ACHN (cell line): ENCODE measurements at places on chromosomes 1 and 21.

DNA sequence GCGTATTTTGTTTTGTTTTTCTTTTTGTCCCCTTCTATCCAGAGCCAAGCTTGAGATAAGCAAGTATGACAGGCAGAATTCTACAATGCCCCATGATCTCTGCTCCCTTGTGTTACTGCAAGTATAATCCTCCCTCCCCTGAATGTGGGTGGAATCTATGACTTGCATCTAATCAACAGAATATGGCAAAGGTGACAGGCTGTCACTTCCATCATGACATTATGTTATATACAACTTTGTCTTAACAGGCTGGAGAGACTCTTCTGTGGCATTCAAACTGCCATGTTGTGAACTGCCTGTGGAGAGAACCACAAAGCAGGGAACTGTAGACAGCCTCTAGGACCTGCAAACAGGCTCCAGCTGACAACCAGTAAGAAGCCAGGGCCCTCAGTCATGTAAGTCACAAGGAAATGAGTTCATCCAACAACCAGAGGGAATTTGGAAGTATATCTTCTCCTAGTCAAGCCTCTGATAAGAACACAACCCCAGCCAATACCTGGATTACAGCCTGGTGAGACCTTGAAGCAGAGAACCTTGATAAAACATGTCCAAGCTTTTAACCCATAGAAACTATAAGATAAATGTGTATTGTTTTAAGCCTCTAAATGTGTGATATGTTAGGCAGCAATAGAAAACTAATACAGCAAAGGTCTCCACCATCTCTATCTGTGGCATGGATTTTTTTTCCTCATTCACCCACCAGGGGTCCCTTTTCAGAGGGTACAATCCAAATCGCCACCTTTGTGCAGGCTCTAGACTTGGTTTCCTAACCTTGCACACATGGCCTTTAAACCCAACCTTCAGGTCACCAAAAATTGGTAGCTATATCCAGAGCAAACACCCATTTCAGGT, 5.7 kb upstream of the C1orf162 start:
- DNase-seq, result no peak

GRCh38 chr1:61090546-61091202, 8.3 kb downstream of the NFIA start:
- no peak for DNase-seq

DNA sequence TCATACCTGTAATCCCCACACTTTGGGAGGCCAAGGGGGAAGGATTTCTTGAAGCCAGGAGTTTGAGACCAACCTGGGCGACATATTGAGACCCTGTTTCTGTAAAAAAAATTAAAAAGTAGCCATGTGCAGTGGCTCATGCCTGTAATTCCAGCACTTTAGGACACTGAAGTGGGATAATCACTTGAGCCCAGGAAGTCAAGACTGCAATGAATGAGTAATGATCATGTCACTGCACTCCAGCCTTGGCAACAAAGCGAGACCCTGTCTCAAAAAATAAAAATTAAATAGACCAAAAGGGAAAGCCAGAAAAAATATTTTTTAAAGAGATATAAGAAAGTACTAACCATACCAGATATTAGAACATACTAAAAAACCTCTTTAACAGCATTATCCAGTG, 44.7 kb upstream of the LYPLAL1 start:
- DNase-seq, result no peak

DNA sequence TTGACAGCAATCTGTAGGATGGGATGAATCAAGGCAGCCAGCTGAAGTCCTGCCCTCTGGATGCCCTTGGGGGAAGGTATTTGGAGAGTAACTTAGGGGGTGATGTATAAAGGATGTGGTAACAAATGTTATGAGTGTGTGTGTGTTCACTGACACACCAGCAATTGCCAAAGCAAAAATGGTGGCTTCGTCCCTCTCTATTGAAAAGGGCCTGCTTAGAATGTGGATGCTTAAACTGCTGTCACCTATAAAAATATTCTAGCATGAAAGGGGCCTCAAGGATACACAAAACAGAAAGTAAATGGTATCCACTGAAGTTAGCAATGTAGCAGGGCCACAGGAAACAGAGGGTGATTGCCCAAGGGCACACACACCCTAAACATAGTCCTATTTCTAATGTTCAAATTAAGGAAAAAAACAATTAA, 15.1 kb upstream of the AIM2 start:
- no peak for DNase-seq

DNA sequence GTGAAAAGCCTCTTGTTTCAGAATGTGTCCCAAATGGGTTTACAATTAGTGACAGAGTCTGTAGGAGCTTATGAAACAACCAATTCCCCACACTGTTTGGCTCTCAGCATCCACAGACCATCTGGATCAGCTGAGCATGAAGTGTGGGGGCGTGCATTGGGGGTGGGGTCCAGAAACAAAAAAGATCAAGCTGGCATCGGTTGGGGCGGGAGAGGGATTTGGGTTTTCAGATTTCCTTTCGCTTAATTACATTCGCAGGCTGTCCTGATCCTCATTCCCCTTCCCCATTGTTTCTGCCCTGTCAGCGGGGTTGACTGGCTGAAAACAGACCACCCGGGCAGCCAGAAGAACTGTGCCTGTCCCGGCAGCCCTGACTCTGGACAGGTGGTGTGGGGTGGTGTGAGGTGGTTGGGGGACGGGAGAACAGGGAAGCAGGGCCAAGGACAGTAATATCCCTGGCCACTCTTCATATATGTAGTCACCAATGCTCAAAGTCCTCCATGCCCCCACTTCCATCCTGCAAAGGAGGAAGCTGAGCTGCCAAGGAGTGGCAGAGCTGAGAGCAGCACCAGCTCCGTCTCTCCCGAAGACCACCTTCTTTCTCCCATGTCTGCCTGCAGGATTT, 92.0 kb downstream of the IER5 start:
- no peak for DNase-seq

GRCh38 chr1:164131949-164132348, 427.0 kb upstream of the PBX1 start:
- no peak for DNase-seq

- DNase-seq, result no peak
Observed at GRCh38 chr1:60866226-60866900, 216.0 kb upstream of the NFIA start.

DNA sequence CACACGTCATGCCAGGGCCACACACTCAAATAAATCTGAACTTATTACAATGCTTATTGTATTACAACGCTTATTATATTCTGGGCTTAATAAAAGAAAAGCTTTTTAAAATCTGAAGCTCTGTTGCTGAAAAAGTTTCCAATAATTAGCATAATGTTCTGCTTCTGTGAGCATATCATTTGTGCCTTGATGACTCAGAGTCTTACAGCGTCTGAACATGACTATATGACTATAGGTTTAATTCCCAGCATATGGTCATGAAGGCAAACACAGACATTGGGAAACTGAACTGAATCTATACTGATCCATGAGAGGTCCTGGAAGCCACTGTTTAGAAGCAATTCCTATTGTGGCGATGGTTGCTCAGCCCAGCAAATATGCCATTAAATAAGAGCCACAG, 66.3 kb downstream of the SIM2 start:
- DNase-seq, result no peak

DNA sequence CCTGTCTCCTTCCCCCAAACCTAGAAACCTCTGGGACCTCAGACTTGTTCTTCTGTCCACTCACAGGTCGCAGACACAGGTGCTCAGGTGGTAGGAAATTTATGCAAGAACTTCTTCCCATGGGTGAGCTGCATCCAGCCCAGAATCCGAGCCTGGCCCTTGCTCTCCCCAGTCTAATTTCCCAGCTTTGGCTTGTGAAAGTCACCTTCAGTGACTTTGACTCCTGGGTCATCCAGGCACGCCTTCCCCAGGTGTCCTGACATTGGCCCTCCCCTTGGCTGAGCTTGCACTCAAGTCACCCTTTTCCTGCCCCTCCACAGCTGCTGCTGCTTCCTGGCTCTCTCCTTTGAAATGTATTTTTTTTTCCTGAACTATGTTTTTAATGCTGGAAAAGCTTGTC, 6.6 kb downstream of the IPO13 start:
- no peak for DNase-seq

- DNase-seq, result no peak
Observed at GRCh38 chr1:214918745-214919144, 163.8 kb upstream of the KCNK2 start.

DNA sequence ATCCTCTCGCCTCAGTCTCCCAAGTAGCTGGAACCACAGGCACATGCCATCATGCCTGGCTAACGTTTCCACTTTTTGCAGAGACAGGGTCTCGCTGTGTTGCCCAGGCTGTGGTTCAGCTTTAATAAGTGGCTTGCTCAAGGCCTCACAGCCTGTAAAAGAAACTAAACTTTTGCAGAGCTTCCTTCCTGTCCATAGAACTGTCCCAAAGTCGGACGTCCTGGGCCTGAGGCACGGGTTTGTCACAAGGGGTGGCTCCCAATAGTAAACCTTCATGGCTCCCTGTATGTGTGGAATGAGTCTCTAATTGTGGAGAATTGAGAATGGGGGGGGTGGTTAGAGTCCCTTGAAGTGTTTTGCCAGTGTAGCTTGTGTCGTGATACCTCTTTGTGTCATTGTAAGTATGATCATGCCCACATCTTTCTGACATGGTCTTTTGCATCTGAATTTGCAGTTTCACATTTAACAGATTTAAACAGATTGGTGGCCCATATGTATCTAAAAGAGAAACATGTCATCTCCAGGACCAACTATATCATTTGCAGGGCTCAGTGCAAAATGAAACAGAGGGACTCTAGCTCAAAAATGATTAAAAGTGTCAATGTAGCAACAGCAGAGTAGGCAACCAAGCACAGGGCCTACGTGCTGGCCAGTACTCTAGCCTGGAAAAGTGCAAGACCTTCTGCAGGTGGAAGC, 332.1 kb downstream of the KIF26B start:
- DNase-seq, result no peak

- peak; percentile 68 for DNase-seq
Observed at GRCh38 chr1:214331827-214332423, 51.0 kb downstream of the SMYD2 start.

- no peak for DNase-seq
Observed at GRCh38 chr1:224113545-224113917, 380 bp upstream of the FBXO28 start.

- peak; percentile 86 for DNase-seq
Observed at GRCh38 chr1:221742555-221743415, 896 bp upstream of the DUSP10 start.

- DNase-seq, result no peak
Observed at GRCh38 chr1:217661407-217661806, 30.3 kb downstream of the SPATA17 start.

- DNase-seq, result no peak
Observed at GRCh38 chr1:41053316-41053715, 31.8 kb upstream of the SLFNL1 start.

GRCh38 chr21:41381731-41382130, 19.9 kb downstream of the MX2 start:
- DNase-seq, result no peak

GRCh38 chr21:44445145-44445812, 10.0 kb upstream of the LRRC3 start:
- DNase-seq, result no peak

GRCh38 chr21:18443085-18443484, 39.5 kb upstream of the TMPRSS15 start:
- no peak for DNase-seq

DNA sequence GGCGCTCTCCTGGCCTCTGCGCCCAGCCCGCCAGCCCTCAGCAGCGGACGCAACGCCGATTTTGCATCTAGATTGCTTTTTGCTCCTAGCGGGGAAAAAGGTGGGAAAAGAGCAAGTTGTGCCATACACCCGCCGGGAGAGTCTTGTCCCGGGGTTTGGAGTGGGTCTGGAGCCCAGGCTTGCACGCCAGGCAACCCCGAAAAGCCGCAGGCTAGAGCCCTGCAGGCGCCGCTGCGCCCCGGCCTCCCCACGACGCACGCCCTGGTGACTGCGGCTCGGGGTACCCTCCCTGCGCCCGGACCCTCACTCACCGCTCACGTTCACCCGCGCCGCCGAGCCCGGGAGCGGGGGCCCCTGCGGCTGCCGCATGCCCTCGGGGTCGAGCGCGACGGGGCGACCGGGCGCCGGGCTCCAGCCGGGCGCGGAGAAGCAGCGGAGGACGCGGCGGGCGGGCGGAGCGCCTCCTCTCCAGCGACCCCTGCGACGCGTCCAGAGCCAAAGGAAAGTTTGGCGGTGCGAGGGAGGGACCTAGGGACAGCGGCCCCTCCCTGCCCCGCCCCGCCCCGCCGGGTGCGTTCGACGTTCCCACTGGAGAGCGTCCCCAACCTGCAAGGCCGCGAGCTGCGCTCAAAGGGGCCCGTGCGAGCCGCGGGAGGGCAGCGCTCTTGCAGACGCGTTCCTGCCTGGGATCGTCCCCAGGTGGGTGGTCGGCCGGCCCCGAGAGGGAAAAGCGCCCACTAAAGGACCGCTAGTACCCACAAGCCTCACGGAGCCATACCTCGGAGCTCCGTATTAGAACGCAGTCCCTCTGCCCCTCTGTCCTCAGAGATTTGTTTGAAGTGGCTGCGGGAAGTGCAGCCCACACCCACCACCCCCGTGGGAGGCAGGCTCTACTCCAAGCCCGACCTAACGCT, at the start of gene LPAR3:
TSS of gene LPAR3 (minus strand) at position 502 of the 914 bp plus-strand sequence. CDS start 27,086 bp downstream, outside the sequence.
- DNase-seq, result no peak
